H4 (cell line): ENCODE measurements at places on chromosomes 12 and 14.

- DNase-seq, result no peak
Measured at GRCh38 chr14:97306133-97306759, 509.1 kb downstream of the VRK1 start.

GRCh38 chr14:50095895-50096294 is 20.5 kb downstream of the VCPKMT start:
- no peak for DNase-seq

DNA sequence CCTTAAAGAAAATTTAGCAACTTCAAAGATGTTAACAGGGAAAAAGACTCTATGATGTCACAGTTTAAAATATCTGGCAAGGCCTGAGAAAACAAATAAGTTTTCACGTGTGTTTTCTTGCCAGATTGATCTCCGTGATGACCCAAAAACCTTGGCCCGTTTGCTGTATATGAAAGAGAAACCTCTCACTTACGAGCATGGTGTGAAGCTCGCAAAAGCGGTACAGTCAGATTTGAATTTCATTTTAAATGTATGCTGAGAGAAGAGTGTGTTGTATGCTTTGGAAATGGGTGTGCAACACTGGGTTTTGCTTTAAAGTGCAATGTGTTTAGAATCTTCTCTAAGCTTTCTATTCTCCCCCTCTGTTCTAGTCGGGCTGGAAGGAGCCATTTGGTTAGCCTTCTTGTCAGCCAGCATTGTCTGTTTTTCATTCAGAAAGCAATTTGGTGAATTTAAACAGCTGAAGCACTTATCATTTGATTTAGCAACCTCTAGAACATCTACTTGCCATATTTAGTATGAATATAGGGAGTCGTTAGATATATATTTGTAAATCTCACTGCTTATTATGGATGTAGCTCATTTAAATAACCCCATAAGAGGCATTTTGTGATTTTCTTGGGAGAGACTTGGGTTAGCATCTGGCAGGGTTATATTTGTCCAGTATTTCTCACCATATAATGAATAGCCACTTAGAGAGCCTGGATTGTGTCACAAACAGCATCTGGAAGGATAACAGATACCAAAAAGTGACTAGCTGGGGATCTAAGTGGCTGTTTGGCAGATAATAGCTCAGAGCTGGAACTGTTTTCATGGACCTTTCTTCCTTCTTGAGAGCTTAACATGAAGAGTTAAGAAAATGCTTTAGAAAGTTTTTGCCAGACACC is 35.5 kb downstream of the GPHB5 start:
- DNase-seq, result no peak

DNA sequence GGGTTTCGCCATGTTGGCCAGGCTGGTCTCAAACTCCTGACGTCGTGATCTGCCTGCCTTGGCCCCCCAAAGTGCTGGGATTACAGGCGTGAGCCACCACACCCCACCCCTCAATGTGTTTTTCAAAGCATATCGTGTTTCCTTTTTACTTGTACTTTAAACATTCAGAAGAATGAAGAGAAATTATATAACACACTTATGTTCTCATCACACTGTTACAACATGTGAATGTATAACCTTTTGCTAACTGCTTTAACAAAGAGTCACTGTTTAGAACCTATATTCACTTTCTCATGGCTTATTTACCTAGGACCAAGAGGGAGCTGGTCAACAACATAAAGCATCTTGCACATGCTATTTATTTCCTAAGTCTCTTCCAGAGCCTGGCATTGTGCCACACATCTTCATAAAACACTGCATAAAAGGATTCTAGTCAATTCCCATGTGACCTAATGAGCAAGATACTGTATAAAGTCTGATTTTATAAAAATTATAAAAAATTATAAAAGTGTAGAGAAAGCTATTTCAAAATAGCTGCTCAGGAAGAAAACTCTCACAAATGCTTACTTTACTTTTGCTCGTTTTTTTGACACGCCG is 16.0 kb upstream of the ACTR6 start:
- no peak for DNase-seq

GRCh38 chr14:82126006-82126405 is 592.4 kb upstream of the SEL1L start:
- no peak for DNase-seq

- DNase-seq, result no peak
Measured at GRCh38 chr14:59425322-59425935, 39.8 kb downstream of the GPR135 start.

- no peak for DNase-seq
Measured at GRCh38 chr12:12845794-12846243, 32.7 kb downstream of the DDX47 start.

- DNase-seq, result no peak
Measured at GRCh38 chr14:28488684-28489083, 277.9 kb upstream of the FOXG1 start.

DNA sequence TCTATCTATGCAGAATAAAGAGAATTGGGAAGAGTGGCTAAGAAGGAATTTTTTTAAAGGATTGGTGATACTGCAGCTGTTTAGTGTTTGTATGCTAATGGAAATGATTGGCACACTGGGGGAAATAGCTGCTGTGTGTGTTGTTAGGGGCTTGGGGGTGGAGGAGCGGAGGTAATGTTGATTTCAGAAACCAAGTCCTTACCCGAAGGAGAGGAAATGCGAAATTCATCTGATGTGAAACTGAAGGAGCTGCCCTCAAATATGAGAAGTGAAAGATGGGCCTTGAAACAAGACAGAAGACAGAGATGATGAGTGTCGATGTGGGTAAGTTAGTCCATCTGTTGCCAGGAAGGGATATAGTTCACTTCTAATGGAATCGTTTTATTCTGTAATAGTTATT is 21.2 kb upstream of the RNASE12 start:
- no peak for DNase-seq

DNA sequence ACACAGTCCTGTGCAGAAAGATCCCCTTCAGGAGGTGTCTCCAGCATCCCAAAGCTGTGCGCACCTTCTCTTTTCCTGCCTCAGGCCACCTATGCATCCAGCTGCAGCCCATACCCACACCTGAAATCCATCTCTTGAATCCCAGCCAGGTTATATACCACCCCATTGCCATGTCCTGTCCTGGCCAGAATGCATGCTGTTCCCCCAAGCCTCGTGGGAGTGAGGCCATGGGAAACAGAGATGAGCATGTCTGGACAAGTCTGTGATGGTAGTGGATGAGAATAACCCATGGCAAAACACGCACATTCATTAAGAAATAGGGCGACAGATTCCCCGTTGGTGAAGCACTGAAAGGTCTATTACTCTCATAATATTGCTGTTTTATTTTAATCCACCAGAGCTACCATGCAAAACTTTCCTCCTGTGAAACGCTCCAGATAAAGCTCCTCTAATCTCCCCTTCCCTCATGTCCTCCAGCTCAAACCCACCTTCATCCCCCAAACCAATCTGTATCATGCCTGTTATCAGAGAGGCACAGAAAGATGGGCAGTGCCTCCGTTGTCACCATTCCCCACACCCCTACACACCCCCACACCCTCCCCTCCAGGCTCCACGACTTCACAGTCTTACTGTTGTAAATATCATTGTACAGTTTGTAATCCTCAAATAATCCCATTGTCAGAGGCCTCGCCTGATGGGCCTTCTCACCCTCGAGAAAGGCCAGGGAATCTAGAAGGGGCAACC is 97.5 kb upstream of the FKBP4 start:
- no peak for DNase-seq

DNA sequence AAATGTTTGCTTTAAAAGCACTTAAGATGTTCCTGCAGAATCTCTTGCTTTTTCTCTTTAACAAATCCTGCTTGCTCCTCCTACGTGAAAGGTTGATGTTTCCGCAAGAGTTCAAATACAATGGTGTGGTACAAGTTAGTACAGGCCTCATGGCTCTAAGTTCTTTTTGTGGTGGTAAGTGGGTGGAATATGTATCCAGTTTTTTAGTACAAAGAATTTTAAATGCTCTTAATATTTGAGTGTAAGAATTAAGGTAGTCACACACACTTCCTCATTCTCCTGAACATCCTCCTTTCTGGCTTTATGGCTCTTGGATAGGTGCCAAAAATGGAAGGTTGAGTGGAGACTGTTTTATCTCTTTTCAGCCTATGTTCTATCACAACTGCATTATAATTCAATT is 1.8 kb downstream of the OTOGL start:
- DNase-seq, result no peak
